ENCODE measurements at places on chromosomes 7 and 10.

DNA sequence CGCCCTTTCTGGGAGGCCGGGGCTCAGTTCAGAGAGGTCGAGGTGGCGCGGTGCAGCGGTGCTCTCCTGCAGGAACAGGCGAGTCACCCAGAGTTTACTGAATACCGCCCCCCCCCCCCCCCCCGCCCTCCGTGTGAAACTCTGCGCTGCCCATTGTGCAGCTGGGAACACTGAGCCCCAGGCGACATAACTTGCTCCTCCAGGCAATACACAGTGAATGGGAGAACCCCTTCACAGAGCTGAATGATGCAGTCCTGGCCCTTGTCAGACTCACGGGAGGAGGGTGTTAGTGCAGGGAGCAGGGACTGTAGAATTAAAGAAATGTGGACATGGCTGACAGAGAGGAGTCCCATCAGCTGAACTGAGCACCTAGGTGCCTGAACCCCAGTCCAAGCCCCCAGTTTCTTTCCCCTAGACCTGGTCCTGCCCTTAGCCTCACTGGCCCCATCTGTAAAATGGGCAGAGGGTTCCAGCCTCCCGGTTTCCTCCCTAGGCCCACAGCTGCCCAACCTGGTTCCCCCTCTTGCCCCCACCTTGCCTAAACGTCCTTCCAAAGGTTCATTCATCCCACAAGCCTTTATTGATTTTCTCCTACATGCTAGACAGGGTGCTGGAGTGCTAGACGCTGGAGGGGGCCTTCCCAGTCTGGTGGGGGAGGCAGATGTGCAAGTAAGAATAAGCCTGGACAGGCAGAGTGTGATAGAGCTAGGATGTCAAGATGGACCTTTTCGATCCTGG is 869 bp upstream of the LOXL4 start:
- DNase-seq = no peak

GRCh38 chr7:127792528-127793342 is 140.7 kb downstream of the SND1 start:
- peak; percentile 16 for DNase-seq

DNA sequence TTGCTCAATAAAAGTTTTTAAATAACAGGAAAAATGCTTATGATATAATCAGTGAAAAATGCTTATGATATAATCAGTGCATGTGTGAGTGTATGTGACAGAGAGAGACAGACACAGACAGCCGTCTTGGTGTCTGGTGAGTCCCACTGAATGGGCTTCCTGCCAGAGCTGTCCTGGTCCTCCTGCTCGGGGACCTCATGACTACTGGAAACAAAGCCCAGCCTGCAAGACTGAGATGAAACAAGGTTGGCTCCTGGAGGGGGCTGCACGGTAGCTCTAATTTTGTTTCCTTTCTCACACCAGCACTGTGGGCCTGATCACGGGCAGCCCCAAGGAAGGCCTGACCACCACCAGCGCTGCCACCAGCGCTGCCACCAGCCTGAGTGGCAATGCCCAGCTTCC is 57.3 kb downstream of the NRP1 start:
- DNase-seq = no peak

DNA sequence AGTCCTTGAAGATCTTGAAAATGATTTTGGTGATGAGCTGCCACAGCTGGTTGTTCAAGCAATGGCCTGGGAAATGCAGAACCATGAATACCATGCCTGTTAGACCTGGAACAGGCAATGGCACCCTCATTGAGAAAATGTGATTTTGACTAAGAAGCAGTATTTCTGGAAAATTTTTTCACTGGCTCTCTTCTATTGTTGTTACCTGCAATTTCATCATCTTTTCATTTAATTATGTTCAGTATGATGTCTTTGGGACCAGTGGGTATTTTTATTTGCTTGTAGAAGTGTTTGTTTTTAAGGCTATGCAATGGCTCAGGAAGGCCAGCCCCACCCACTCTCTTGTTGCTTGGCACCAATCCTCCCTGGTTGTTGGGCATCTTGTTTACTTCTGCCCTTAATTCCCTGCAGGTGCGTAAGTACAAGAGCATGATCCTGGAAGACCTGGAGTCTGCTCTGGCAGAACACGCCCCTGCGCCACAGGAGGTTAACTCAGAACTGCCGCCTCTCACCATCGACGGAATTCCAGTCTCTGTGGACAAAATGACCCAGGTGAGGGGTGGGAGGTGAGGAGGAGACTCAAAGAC is 78.6 kb downstream of the NRF1 start:
- DNase-seq = no peak

- no peak for DNase-seq
Observed at GRCh38 chr10:68870061-68870460, 31.1 kb upstream of the DDX50 start.
